Stimulated activated CD8-positive, alpha-beta memory T cell treated with anti-CD3 and anti-CD28 coated beads, Interleukin-4, amount 100 ng/mL, for 1 hour (primary cell): ENCODE measurements at places on chromosomes 11 and 22.

DNA sequence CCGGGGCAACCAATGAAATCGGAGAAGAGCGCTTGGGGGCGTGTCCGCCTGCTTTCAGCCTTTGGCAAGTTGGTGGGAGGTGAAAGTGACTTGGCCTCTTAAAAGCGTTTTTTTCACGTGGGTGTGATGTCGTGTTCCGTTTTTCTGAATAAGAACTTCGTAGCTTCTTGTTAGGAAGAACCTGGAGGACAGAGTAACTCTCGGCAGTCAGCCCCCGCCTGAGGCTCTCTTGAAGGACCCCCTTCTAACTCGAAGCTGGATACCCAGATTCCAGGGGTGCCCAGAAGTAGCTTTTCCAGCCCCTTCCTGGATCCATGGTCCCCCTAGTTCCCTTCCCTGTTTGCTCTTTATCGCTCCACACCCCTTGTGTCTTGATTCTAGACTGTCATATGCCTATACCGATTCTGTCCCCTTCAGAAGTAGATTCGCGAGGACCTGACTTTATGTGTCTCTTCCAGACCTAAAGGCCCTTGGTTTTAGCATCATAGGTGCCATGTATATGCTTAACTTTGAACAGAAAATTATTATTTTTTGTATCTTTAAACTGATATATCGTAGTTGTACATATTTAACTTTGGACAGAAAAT, 915 bp upstream of the OSBP start:
- DNase-seq = no peak

- DNase-seq = no peak
These were observed 166.7 kb upstream of the GUCY1A2 start for GRCh38 chr11:107184986-107185385.

DNA sequence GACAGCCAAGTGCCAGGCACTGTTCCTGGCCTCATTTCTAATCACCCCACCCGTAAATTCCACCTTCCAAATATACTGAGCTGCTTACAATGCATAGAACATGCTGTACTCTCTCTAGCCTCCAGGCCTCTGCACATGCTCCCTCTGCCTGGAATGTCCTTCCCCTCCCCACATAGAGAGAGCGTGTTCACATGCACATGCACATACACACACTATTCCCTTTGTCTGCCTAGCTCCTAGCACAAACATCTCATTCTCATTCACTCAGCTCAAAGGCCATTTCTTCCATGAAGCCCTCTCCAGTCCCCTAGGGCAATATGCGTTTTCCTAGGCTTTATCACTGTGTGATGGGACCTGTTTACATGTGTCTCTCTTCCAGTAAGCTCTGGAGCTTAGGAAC, 144.6 kb downstream of the WT1 start:
- no peak for DNase-seq

- no peak for DNase-seq
These were observed 8.1 kb downstream of the EHD1 start for GRCh38 chr11:64870176-64870892.

DNA sequence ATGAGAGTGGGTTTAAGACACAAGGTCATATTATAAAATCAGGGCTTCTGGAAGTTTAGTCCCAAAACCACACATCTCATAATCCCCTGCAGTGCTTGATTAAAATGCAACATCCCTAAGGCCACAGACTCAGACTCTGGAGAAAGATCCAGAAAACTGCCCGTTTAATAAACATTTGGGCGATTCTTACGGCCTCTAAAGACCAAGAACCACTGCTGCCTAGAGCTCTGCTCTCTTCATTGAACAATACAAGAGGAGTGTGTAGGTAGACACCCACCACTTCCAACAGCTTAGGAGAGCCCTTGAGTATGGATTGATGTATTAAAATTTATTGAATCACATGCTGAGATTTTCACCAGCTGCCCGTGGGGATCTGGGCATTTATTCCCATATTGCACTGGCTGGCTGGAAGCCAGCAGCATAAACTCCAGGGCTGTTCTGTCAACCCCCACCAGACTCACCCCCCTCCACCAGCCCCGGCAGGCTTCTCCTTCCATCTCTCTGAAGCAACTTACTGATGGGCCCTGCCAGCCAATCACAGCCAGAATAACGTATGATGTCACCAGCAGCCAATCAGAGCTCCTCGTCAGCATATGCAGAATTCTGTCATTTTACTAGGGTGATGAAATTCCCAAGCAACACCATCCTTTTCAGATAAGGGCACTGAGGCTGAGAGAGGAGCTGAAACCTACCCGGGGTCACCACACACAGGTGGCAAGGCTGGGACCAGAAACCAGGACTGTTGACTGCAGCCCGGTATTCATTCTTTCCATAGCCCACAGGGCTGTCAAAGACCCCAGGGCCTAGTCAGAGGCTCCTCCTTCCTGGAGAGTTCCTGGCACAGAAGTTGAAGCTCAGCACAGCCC, 749 bp upstream of the BEST1 start:
- no peak for DNase-seq

DNA sequence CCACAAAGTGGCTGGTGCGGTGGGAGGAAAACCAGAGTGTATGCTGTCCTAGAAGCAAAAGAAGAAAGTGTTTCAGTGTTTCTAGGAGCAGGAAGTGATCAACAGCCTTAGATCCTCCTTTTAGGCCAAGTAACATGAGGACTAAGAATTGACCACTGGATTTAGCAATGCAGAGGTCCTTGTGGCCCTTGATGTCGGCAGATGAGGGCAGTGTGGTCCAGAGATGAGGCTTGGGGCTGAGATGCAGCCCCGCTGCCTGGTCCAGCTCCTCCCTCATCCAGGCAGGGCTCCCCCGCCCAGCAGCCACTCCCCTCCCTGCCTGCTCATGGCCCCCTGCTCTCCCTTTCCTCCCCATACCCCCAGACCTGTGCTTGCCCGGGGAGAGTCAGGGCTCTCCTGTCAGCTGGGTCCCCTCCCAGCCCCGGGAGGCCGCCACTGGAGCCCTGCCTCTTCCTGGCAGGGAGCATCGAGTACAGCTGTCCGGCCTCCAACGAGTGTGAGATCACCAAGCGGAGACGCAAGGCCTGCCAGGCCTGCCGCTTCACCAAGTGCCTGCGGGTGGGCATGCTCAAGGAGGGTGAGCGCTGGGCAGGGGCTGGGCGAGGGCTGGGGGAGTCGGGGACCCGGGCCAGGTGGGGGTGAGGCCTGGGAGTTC, 3.7 kb downstream of the TRMT112 start:
- DNase-seq = no peak

GRCh38 chr22:49284056-49284784, 543.5 kb downstream of the BRD1 start:
- DNase-seq = no peak

DNA sequence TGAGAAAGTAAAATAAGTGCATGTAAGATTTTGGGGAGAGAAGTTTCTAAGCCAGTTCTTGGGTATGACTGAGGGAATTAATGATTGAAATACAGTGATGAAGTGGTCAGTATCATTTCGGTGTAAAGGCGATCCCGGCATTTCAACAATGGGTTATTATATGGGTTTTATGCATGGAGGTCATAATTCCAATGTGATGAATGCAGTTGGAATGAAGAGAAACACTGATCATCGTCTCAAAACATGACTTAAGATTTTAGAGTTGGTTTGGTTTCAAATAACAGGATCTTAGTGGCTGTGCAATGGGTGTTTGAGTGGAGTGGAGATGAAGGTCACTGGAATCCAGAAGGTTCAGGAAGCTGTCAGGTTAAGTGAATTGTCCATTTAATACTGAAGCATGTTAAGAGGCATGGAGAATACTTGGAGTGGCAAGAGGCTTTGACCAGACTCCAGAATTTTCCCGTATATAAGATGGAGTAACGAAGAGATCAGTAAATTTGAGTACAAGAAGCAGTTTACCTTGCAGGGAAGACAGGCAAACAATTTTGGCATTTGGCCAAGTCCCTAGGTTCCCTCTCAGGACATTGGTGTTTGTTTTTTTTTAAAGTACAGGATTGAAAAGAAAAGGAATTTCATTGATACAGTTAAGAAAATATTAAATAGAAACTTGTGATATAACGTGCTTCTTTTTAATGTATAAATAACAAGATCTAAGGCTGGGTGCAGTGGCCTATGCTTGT, 96.4 kb upstream of the BIRC3 start:
- DNase-seq = no peak

DNA sequence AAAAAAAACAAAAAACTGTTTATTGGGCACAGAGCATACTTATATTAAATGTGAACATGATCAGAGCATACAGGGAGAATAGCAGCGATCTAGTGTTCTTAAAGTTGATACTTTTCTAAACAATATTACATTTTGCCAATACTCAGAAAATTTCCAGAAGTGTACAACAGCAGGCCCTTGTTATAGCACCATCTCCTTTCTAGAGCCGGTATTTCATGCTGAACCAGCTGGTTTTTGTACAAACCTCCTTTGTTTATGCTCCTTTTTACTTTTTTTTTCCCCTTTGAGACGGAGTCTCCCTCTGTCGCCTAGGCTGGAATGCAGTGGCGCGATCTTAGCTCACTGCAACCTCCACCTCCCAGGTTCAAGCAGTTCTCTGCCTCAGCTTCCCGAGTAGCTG, 90.7 kb downstream of the PPP6R3 start:
- no peak for DNase-seq

GRCh38 chr22:23092217-23092955, 22.1 kb downstream of the GNAZ start:
- no peak for DNase-seq

DNA sequence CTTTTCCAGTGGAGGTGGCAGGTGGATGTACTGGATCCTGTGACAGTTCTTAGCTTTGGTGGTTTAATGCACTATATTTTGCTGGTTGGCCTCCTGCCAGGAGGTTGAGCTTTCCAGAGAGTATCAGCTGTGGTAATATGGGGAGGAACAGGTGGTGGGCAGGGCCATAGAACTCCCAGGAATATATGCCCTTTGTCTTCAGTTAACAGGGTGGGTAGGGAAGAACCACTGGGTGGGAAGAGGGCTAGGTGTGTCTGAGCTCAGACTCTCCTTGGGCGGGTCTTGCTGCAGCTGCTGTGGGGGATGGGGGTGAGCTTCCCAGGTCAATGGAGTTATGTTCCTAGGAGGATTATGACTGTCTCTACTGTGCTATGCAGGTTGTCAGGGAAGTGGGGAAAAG, 203.8 kb downstream of the DLG2 start:
- no peak for DNase-seq

GRCh38 chr11:116312570-116313391, 460.0 kb downstream of the BUD13 start:
- no peak for DNase-seq

DNA sequence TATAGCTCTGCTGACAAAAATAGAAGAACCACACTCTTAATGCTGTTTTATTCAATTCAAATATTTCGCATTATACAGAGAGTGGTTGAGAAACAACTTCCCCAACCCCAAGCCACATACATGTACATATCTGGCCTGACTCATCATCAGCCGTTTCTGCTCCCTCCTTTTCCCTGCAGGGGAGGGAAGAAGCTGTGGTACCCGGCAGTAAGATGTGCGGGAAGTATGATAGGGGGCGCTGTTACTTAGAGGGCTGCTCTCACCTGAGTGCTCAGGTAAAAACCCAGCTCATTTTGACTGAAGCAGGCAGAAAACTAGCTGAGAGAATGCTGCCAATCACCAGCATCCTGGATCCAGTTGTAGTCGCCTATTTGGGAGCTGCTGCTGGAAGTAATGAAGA, 85.5 kb downstream of the NELL1 start:
- DNase-seq = no peak

DNA sequence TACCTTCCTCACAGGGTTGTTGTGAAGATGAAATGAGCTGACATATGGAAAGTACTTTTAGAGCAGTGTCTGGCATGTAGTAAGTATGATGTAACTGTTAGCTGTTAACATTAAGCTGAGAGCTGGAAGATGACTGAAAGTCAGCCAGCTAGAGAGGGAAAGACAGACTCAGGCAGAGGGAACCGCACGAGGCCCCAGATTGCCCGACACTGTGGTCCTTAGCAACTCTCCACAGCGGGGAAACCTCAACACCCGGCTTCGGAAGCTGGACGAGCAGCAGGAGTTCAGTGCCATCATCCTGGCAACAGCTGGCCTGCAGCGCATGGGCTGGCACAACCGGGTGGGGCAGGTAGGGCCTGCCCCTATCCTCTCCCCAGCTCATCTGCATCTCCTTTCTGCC, 6.5 kb downstream of the HMBS start:
- no peak for DNase-seq

GRCh38 chr11:44174842-44175241, 79.4 kb downstream of the EXT2 start:
- DNase-seq = no peak

- no peak for DNase-seq
These were observed 25.6 kb downstream of the MMP13 start for GRCh38 chr11:102929972-102930371.

DNA sequence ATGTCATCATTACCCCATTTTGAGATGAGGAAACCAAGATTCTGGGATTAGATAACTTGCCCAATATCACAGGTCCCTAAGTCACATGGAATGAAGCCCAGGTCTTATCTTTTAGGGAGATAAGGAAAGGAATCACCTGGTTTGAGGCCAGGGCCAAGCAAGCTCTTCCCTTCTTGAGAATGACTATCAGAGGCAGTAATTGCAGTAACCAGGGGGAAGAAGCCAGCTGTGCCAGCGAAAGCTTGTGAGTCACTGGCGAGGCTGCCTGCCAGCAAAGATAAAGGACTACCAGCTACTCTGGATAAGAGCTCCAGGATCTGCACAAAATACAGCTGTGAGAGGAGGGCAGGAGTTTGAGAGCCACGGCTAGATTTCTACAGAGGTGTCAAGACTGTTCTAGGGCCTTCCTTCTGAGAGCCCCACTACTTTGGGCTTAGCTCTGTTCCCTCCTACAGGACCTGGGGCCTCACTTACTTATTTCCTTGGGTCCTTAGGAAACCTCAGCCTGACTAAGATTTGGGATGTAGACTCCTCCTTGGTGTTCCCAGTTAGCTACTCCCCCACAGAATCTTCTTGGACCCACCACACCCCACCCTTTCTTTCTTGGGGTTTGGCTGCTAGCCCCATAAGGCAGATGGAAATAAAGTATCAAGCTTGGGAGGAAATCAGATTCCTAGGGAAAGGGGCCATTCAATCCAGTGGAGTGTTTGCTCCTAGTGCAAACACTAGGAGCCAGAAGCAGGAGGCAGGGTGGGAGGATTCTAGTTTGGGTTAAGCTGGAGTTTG, 9.7 kb upstream of the CCKBR start:
- no peak for DNase-seq

- no peak for DNase-seq
These were observed 87.2 kb upstream of the GRIK4 start for GRCh38 chr11:120424185-120424969.

- no peak for DNase-seq
These were observed 18.7 kb downstream of the RNF141 start for GRCh38 chr11:10522276-10522675.

DNA sequence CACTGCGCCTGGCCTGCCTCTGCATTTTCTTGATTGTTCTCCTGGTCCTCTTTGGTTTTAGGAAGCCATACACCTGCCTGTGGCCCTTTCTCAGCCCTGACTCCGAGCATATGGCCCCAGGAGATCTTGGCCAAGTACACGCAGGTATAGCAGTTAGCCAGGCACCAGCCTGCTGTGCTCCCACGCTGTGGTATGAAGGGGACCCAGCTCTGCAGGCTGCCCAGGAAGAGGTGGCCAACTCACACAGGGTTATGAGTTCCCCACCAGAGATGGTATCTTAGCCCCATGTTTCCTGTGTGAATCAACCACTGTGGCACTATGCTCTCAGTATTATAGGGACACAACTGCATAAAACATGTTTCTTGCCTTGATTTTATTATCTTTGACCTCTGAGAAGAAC, 31.1 kb downstream of the SGSM3 start:
- peak; percentile 41 for DNase-seq
